ENCODE measurements at places on chromosomes 2 and 18.

- DNase-seq = no peak
Measured at GRCh38 chr2:100276716-100277115, 45.6 kb downstream of the LONRF2 start.

DNA sequence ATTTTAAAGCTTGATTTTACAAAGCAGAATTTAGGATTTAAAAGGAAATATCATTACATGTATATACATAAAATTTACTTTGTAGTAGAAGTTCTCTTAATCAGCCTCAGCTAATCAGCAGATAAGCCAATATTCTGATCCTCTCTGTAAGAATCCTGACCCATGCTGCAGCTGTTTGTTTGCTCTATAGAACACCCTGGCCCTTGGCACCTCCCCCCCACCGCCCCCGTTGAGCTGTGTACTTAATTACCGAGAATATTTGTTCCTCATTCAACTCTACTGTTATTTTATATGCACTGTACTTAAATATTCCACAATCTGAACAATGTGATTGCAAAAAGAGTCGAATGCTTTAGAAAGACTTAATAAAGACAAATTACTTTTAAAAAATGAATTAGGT, 98.0 kb downstream of the EVA1A start:
- DNase-seq = no peak

DNA sequence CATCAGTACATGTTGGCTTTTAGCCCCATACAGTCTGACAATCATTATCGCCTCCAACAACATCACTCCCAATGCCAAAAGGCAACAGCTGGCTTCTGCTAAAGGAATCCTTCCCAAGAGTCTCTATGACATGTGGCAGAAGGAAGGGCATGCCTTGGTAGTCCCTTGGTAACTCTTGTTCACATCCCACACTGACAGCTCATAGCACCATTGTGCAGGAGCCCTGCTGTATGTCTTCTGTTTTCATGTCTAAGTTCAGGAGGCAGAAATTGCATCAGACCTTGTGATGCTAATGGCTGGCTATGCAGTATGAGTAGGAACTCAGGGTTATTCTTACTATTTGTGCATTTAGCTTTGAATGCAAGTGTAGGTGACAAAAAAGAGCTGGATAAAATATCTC, 392.1 kb downstream of the PTH2R start:
- no peak for DNase-seq

DNA sequence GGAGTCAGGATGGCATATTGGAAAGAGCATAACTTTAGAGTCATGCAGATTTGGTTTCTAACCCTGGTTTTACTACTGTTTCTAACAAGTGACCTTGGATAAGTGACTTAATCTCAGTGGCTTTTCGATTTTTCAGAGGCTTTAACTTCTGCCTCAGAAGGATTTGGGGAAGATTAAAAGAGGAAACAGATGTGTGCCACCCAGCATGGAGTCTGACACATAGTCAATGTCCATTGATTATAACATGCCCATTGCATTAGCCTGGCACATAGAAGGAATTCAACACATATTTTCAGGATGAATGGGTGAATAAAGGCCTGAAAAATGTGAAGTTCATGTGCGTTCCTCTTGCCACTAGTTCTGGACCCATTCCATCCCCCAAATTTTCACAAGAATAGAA, 438.2 kb downstream of the EPHA4 start:
- no peak for DNase-seq

- no peak for DNase-seq
Measured at GRCh38 chr2:67289921-67290371, 107.2 kb upstream of the ETAA1 start.

- peak; percentile 19 for DNase-seq
Measured at GRCh38 chr2:134718023-134718816, 580 bp downstream of the TMEM163 start.

GRCh38 chr18:39571511-39571910, 2005.9 kb upstream of the CELF4 start:
- no peak for DNase-seq

DNA sequence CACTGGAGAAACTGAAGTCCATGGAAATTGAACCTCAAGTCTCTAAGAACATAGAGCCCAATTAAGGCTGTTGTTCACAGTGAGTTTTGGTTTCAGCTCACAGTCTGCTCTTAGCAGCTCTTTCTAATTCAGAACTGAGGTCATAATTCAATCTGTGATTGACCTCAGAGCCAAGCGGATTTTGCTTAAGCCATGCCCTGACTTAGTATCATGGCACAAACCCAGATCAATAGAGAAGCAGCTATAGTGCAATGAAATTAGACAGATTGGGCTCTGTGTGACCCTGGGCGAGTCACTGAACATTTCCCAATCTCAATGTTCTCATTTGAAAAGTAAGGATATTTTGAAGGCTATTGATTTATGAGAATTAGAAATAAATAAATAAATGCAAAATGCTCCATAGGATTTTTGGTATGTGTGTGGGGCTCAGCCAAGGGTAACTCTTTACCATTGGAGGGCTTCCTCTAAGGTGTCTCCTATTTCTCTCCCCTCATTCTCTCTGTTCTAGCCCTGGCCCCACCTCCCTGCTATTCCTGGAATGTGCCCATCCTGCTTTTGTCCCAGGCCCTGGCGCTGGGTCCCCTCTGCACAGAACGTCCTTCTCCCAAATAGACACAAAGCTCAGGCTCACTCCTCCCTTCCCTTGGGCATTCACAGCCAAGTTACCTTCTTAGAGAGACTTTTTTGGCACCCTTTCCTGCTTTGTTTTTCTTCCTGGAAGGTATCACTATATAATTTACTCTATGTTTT, 239.6 kb downstream of the LPIN1 start:
- no peak for DNase-seq

DNA sequence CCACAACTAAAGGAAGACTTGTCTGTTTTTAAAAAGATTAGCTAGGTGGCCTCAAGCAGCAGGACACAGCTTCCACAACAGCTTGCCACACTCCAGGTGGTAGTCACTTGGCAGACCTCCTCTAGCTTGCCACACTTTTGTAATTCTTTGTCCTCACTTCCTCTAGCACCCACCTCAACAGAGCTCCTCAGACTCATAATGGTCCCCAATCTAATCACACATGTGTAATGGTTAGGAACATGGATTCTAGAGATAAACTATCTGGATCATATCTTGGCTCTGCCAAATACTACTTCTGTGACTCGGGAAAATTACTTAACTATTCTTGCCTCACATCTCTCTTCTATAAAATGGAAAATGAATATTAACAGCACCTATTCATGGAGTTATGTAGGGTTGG, 3.5 kb downstream of the SNRNP200 start:
- no peak for DNase-seq

- no peak for DNase-seq
Measured at GRCh38 chr2:133768658-133769435, 200.6 kb upstream of the NCKAP5 start.

DNA sequence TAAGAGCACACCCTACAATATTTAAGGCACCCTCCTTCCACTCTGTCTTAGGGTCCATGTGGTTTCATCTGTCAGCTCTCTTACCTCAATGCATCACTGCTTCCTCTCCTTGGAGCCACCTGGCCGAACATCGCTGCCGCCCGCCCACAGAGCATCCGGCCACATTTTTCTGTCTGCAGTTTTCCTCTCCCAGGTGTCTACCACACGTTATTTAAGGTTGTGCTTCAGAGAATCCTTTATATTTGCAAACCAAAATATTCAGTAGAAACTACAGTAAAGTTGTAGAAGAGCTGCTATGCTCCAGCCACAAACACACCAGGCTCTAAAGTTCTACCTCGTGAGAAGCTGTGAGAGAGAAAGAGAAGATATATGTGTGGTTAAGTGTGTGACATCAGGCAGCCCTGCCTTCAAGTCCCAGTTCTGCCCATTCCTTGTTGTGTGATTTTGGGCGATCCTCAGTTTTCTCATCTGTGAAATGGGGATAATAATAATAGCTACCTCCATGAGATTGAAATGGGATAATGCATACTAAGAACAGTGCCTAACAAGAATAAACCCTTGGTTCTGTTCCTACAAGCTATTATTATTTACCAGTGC, 4.9 kb upstream of the STK17B start:
- DNase-seq = peak; percentile 77

DNA sequence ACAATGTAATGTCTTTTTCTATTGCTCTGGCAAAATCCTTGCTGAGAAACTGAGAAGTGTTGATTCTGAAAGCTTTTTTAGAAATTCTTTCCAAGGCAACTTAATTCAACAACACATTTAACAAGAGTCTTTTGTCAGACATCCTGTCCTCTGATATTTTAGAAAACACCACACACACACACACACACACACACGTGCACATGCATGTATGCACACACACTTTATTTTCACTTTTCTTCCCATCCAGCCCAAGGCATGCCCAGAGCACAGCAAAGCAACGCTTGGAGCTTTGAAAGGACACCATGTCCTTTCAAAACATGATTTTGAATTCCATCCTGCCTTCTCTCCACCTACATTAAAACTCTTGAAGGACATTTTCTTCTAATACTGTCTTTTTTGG, 116.1 kb downstream of the ATL2 start:
- DNase-seq = no peak

- DNase-seq = no peak
Measured at GRCh38 chr18:45889419-45890064, 64.1 kb downstream of the SIGLEC15 start.

GRCh38 chr2:215107216-215108056, 31.0 kb downstream of the ABCA12 start:
- no peak for DNase-seq

- no peak for DNase-seq
Measured at GRCh38 chr18:53219853-53220252, 879.9 kb downstream of the DCC start.

GRCh38 chr2:47357483-47357882, 45.5 kb upstream of the MSH2 start:
- DNase-seq = peak; percentile 63

- no peak for DNase-seq
Measured at GRCh38 chr2:112087346-112088020, 32.4 kb downstream of the TMEM87B start.

GRCh38 chr2:170092436-170093060, 85.4 kb upstream of the MYO3B start:
- DNase-seq = no peak

GRCh38 chr2:181632733-181633401, 24.0 kb downstream of the CERKL start:
- DNase-seq = no peak

DNA sequence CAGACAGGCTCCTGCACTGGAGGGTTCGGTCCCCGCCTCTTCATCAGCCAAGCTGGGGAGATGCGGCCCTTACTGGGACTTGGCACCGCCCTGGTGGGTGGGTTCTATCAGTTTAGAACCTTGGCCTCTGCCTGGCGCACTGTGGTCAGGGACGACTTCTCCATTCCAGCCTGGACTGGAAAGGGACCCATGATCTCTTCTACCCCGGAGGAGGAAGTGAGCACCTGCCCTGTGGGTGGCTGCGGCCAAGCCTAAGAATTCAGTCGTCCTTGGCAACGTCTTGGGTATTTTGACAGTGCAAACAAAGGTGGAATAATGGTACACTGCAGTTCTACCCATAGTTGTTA, 106.9 kb upstream of the CD302 start:
- DNase-seq = peak; percentile 85

DNA sequence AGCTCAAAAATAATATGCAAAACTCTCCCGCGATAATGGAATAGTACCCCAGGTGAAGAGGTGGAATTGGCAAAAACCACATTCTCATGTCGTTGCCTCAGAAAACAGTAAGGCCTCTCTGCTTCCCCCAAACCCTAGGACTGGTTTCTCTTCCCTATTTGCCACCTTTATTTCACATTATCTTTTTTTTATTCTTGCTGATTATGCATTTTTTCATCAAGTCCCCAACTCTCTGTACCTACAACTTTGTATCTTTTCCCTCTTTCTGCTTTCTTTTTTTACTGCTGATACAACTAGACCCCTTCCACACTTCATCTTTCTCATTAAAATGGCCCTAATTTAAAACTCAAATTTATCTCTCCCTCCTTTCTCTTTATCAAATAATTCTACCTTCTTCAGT, 1472.2 kb downstream of the SUCLG1 start:
- DNase-seq = no peak

DNA sequence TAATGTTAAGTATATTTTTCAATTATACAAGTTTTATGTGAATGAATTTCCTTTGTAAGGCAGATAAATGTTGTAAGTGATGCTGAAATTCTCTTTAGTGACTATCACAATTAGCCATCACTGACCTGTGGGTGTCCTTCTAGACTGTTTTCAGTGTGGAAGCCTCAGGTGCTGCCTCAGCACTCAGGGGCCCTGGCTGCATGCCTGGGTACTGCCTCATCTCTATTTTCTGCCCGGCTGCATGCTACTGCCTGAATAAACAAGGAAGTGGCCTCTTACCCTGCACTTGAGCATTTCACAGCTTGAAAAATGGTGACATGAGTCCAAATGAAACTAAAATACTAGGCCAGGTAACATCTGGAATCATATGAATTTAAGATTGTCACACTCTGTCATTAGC, 787.6 kb upstream of the SALL3 start:
- DNase-seq = no peak

- DNase-seq = no peak
Measured at GRCh38 chr2:208609166-208609804, 202.7 kb downstream of the PTH2R start.

- no peak for DNase-seq
Measured at GRCh38 chr18:33540392-33540791, 37.6 kb upstream of the ASXL3 start.

DNA sequence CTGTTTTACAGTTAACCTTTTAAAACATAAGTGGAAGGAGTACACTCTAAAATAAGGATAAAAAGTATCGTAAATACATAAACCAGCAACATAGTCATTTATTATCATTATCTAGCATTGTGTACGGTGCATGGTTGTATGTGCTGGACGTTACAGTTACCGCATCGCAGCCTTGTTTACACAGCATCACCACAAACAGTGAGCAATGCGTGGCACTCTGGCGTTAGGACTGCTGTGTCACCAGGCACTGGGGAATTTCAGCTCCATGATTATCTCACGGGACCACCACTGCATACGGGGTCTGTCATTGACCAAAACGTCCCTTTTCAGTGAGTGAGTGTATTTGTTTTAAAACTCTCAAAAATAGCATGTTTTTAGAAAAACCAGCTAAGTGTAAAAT, 103.0 kb upstream of the SNTG2 start:
- DNase-seq = no peak

GRCh38 chr18:64474773-64475172, 325.9 kb upstream of the LINC00305 start:
- DNase-seq = no peak

- DNase-seq = no peak
Measured at GRCh38 chr2:144671695-144672455, 152.0 kb upstream of the ZEB2 start.

DNA sequence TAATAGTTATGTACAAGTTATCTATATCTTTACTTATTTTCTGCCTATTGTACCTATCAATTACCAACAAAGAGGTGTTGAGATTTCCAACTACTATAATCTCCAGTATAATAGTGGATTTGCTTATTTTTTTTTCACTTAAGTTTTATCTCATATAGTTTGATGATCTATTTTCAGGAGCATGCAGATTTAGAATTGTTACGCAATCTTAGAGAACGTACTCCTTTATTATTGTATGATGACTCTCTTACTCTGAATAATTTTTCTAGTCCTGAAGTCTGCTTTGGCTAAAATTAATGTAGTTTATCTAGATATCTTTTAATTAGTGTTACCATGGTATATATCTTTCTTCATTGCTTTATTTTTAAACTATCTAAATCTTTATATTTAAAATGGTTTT, 205.2 kb downstream of the SCG2 start:
- no peak for DNase-seq

All from transverse colon (tissue), 4 donors.